Gastroesophageal sphincter (tissue), 4 donors: ENCODE measurements at places on chromosomes 4 and X.

DNA sequence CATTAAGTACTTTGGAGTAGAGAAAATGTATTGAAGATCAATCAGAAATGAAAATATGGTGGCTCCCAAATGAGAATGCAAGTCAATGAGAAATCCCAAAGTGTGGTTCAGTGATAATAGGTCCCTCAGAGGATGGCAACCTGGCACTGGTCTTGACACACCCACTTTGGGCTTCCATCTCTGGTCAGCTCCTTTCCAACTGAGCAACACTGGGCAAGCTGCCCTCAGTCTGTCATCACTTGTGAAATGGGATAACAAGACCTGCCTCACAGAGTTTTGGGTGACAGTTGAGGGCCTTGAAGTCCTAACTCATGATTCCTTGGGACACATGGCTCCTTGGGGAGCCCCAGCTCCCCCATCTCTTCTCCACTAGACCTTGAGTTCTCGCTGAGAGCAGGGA lies 29.0 kb upstream of the MAMLD1 start:
- no peak for ATAC-seq

- ATAC-seq, result no peak
Measured at GRCh38 chr4:91304292-91304691, 999.5 kb upstream of the GRID2 start.

GRCh38 chr4:33941854-33942253 lies 2302.5 kb downstream of the ARAP2 start:
- ATAC-seq, result no peak

DNA sequence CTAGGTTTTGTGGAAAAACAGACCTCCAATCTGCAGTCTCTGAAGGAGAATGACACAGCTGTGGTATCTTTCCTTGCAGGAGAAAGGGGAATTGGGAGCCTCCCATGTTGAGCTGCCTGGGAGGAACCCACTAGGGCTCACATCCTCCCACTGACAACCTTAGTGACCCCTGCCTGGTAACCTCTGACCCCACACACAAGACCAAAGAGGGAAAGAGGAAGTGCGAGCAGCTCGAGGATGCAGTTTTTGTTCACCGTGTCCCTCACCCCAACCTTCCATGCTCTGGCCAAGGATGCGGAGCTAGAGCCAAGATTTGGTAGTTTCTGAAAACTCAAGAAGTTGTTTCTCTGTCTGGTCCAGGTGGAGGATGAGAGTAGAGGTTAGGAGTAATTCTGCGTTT lies 5.4 kb upstream of the ZXDA start:
- no peak for ATAC-seq

GRCh38 chrX:102651242-102652011 lies at the start of gene GPRASP1:
Gene GPRASP1, plus strand, starts transcription at chrX:102651483. Its CDS starts 2,431 bp downstream, at chrX:102653914.
- ATAC-seq, result peak; percentile 74

DNA sequence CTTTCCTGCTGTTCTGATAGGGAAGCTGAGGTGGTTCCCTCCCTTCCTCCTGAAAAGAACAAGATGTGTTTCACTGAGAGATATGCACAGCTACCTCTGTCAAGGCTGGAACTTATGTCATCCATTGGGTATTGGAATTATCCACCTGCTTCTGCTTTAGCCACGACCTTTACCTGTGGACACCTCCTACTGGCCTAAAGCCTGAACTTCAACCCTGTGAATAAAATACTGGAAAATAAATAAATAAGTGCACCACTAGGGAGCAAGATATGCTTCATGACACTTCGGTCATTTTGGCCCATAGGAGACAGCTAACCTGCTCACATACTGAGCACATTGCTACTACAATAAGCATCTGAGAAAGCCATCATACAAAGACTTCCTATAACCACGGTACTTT lies 419.9 kb upstream of the NWD2 start:
- no peak for ATAC-seq

DNA sequence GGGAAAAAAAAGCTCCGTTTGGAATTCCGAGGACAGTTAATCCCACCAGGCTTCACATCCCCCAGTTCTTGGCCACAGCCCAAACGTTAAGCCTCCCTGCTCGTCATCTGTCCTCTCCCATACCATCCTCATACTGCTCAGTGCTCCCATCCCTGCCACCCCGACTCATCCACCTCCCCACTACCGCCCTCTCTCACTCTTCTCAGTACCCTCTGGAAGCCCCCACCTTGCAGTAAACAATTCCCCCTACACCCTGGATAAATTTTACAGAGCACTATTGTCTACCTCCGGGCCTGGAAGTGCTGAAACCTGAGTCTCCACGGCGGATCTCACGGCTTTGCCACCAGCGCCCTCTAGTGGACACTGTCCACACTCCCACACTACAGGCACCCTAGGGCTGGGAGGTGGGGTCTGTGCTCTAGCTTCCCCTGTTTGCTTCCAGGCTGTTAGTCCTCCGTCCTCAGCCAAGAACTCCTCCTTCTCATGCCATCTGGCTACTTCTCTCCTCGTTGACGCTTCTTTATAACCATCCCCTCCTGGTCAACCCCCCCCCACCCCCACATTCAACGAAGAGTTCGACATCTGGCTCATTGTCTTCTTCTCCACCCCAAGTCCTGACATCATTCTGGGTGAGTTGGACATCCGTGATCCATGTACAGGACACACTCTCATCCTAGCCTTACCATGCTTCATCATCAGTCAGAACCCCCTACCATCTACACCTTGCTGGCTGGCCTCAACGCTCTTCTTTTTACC lies 54.5 kb downstream of the RTL9 start:
- peak; percentile 79 for ATAC-seq

GRCh38 chr4:61301271-61301670 lies 101.1 kb downstream of the ADGRL3 start:
- no peak for ATAC-seq

DNA sequence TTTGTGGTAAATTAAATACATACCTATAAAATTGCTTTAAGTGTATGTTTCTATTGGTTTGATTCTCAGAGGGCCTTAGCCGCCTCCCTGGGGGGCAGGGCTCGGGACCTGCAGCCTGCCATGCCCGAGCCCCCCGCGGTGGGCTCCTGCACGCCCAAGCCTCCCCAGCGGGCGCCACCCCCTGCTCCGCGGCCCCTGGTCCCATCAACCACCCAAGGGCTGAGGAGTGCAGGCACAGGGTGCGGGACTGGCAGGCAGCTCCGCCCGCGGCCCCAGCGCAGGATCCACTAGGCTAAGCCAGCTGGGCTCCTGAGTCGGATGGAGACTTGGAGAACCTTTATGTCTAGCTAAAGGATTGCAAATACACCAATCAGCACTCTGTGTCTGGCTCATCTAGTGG lies 108.3 kb upstream of the INPP4B start:
- no peak for ATAC-seq

DNA sequence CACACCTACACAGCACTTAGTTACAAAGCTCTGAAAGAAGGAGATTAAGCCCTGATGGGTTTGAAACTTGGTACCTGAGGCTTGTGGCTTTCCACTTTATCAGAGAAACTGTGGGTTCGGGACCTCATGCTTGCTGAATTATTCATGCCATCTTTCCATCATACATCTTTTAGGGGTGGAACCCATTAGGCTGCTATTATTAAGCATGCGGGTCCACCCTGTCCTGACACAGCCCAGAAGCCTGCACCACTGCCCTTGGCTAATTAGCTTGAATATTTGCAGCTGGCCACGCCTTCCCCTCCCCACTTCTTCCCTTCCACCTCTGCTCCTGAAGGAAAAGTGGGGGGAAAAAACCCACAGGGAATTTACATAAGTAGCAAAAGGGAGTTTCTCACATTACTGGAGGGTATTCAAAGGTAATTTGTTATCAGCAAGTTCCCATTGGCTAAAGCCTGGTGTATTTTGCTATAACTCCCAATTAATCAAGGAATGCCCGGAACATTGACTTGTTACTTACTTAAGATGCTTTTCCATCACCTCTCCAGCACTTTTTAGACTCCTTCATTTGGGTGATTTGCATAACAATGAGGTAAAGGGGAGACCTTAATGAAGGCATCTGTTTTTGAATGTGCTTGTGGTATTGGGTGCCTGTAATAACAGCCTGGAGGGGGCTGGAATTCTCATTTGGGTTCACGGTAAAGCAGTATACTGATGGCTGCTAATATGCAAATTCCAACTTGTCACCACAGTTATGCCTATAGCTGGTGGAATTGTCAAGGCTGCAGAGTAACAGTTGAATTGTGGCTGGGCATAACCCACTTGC lies 231.7 kb upstream of the GATB start:
- no peak for ATAC-seq

- peak; percentile 58 for ATAC-seq
Measured at GRCh38 chr4:25970226-25970675, 56.2 kb downstream of the SMIM20 start.

- ATAC-seq, result no peak
Measured at GRCh38 chr4:95833711-95834194, 6.1 kb upstream of the PDHA2 start.

- peak; percentile 91 for ATAC-seq
Measured at GRCh38 chrX:100643956-100644860, at the start of gene SRPX2. Gene SRPX2, plus strand, starts transcription at chrX:100644199. Its CDS starts 2,124 bp downstream, at chrX:100646323.

DNA sequence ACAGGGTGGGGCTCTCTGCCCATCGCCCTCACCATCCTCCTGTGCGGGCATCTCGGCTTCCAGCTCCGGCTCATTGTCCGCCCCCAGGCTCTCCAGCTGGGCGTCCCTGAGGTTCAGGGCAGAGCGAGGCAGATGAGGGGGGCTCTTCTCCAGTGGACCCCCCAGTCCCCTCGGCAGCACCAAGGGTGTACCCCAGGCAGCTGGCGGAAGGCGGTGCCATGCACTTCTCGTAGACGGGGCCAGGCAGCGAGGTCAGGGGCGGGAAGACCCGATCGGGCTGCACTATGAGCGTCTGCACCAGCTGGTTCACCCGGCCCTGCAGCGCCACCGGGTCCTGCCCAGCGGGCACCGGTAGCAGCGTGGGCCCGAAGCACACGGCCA lies 5.5 kb downstream of the AVPR2 start:
- ATAC-seq, result no peak

- peak; percentile 60 for ATAC-seq
Measured at GRCh38 chr4:7857238-7857701, 82.4 kb downstream of the AFAP1 start.
